Common myeloid progenitor, CD34-positive (primary cell): ENCODE measurements at places on chromosomes 5 and 9.

DNA sequence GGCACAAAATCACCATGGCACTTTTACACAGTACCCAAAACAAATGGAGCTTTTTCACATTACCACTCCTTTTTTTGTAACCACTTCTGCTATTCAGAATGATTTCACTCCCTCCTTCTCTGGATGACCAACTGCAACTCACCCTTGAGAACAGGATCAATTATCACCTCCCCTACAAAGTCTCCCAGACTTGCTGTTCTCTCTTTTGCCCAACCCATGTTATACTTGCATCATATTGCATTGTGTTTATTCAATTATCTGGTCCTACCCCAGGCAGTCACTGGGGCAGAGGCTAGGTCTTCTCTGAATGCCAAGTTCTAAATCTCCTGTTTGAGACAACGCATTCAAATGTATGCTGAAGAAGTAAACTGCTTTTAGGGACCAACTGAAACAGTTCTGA, 96.0 kb downstream of the GPR21 start:
- H3K27me3 ChIP-seq, result no peaks in the 10 kb centered on the region
- no peak overlapping the region for H3K27ac ChIP-seq
- no peaks in the 10 kb centered on the region for H3K4me1 ChIP-seq
- no peak overlapping the region for H3K4me3 ChIP-seq
- no peak for DNase-seq

DNA sequence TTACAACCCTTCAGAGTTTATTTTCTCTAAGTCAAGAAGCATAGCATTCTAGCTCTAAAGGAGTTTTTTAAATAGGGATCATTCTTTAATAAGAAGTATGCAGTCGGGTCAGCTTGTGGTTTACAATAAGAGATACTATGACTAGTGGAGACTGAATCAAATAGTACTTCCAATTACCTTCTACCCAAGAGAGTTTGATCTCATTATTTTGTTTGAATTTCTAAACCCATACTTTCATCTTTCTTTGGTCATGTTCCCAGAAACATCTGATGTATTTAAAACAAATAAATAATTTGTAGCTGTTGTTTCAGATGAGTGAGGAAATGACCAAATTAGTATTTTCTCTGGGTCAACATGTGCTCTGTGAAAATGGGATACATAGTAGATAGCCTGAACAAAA, 160.2 kb upstream of the CDH6 start:
- no peak overlapping the region for H3K27ac ChIP-seq
- H3K27me3 ChIP-seq, result no peaks in the 10 kb centered on the region
- no peak for DNase-seq
- no peak overlapping the region for H3K4me3 ChIP-seq
- no peaks in the 10 kb centered on the region for H3K36me3 ChIP-seq
- no peaks in the 10 kb centered on the region for H3K4me1 ChIP-seq

- no peaks in the 10 kb centered on the region for H3K4me1 ChIP-seq
- DNase-seq, result no peak
- no peaks in the 10 kb centered on the region for H3K27me3 ChIP-seq
- no peak overlapping the region for H3K27ac ChIP-seq
- no peak overlapping the region for H3K4me3 ChIP-seq
Observed at GRCh38 chr5:64939772-64940510, 171.2 kb downstream of the CWC27 start.

GRCh38 chr5:112063856-112064255, 306.9 kb upstream of the NREP start:
- no peak overlapping the region for H3K27ac ChIP-seq
- no peaks in the 10 kb centered on the region for H3K4me1 ChIP-seq
- DNase-seq, result no peak
- no peaks in the 10 kb centered on the region for H3K36me3 ChIP-seq
